Activated T-helper 1 cell treated with anti-CD3 and anti-CD28 coated beads, Interleukin-12 subunit alpha, Interleukin-12 subunit beta, Interleukin-2, Interleukin-4 antibody, amounts not matched to agents 30 ng/mL and 10 ng/mL and 1 ng/mL, durations not matched to agents 14 hours and 24 hours and 36 hours (primary cell): ENCODE measurements at places on chromosomes 13 and 19. TPM values are rescaled to one million over a fixed set of nuclear protein-coding genes. Genes with fewer than 3 reads are reported as not detected.

CD320 gene
- total RNA-seq: 122 and 126 TPM in 2 replicates

MISP3 gene
- 2.3 TPM in 2 replicates for total RNA-seq

LACC1 gene
- total RNA-seq: 2.4 and 3.2 TPM in 2 replicates

NMRK2 gene
- total RNA-seq: not detected in 2 replicates

CATSPERD gene
- not detected in 2 replicates for total RNA-seq

CEBPA gene
- total RNA-seq: 1.8 and 2.1 TPM in 2 replicates

SIAH3 gene
- total RNA-seq: 0.02 and 0.03 TPM in 2 replicates

DCLK1 gene
- not detected in 2 replicates for total RNA-seq

LRFN3 gene
- 11.6 and 13.6 TPM in 2 replicates for total RNA-seq

CCDC122 gene
- 0.86 and 1.5 TPM in 2 replicates for total RNA-seq

LRRC63 gene
- 0.13 and 0.17 TPM in 2 replicates for total RNA-seq

ERICH6B gene
- not detected in 2 replicates for total RNA-seq

LMTK3 gene
- total RNA-seq: 2.0 and 3.1 TPM in 2 replicates

- DNase-seq: no peak
Measured at GRCh38 chr13:25865391-25865790, 186.4 kb downstream of the SHISA2 start.

DNA sequence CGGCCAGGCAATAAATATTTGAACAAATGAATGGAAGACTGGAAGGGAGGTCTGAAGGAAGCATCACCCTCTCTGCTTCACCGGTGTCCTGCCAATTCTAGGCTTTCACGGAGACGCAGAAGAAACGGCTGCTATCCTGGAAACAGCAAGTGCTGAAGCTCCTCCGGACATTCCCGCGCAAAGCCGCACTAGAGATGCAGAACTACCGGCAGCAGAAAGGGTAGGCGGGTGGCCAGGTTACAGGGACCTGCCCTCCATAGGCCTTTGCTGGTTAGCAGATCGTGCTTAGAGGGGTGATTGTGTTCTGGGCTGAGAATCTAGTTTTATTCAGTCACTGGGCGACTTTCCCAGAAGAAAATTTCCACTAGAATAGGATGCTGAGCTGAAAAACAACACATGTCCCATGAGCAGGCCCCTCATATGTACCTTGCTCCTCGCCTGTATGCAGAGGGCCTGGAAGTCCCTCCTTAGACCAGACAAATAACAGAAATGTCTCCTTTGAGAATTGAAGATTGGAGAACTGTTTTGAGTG lies 11.0 kb downstream of the PAF1 start:
- no peak for DNase-seq

DNA sequence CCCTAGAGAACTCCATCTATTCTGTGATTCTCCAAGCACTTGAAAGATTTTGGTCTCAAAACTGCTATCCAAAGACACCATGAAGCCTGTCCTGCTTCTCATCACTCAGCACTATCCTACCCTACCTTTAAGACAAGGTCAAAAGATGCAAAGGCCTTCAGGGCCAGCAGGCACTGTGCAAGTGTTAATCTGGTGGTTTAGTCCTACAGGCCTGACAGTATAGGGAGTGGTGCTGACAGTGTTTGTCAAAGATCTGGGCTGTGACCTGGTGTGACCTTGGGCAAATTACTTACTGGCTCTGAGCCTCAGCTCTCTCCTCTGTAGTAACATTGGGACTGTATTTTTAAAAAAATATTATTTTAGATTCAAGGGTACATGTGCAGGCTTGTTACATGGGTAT lies 28.0 kb downstream of the SIAH3 start:
- no peak for DNase-seq

GRCh38 chr19:904545-904944 lies 8.5 kb downstream of the R3HDM4 start:
- DNase-seq: no peak

GRCh38 chr19:44737238-44738071 lies 11.1 kb upstream of the BCL3 start:
- DNase-seq: no peak

- peak; percentile 40 for DNase-seq
Measured at GRCh38 chr13:101258071-101258470, 158.2 kb downstream of the NALCN start.

GRCh38 chr13:51818781-51819511 lies 15.0 kb upstream of the DHRS12 start:
- no peak for DNase-seq

GRCh38 chr13:47110833-47111240 lies 214.0 kb upstream of the HTR2A start:
- DNase-seq: no peak

- DNase-seq: no peak
Measured at GRCh38 chr13:42777467-42777866, 3.9 kb upstream of the FAM216B start.

- DNase-seq: no peak
Measured at GRCh38 chr13:73173279-73173811, 114.5 kb downstream of the KLF5 start.

DNA sequence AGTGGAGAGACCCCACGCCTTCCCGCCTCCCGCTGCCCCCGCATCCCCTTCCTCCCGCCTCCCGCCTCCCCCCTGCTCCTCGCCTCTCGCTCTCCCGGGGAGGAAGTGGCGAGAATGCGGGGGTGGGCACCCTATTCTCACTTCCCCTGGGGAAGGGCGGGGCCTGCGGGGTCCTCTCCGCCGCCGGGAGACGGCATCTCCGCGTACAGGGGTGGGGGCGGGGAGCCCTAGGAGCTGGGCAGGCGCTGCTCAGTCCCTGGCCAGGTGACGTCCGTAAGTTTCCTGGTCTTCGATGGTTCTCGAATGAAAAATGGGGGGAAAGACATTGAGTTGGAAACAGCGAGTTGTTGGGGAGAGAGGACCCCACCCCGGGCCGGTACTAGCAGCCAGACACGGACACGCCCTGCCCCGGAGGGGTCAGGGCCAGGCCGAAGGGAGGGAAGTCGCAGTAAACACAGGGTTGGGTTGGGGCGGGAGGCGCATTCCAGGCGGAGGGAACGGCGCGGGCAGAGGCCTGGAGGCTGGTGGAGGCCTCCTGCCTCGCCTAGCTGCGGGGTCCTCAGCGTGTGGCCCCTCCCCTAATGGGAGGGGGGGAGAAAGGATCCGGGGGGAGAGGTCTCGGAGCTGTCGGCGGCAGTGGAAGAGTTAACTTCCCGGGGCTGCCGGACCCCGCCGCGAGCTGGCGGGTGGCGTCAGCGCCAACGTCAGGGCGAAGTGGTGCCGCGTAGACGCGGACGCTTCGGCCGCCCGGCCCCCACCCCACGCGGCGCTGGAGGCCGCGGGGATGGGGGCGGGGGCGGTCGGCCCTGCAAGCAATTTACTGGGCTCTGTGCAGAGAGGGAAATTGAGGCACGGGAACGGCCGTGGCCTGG lies 10.4 kb upstream of the JUND start:
- DNase-seq: peak; percentile 82

GRCh38 chr19:19420570-19421298 lies 15.3 kb downstream of the GATAD2A start:
- no peak for DNase-seq

- DNase-seq: no peak
Measured at GRCh38 chr19:49831592-49831991, 13.5 kb downstream of the MED25 start.

GRCh38 chr13:44191504-44192171 lies 182.0 kb upstream of the SERP2 start:
- DNase-seq: peak; percentile 17

DNA sequence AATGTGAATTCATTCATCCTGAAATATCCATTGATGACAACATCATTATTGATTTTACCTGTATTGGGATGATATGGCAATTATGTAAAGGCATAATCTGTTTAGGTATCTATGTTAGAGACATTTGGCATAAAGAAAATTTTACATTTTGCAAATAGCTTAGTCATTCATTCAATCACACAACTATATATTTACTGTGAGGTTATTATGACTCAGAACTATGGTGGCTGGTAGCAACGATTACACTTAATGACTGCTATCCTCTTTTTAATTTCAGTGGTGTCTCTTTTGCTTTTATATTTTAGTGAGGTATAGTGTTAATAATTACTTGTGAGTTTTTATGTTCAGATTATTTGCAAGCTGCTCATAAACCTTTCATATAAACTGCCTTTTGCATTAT lies 955.9 kb downstream of the SLITRK6 start:
- no peak for DNase-seq
